ENCODE measurements at places on chromosomes 6 and 20. TPM values are rescaled to one million over a fixed set of nuclear protein-coding genes. Genes with fewer than 3 reads are reported as not detected.

DNA sequence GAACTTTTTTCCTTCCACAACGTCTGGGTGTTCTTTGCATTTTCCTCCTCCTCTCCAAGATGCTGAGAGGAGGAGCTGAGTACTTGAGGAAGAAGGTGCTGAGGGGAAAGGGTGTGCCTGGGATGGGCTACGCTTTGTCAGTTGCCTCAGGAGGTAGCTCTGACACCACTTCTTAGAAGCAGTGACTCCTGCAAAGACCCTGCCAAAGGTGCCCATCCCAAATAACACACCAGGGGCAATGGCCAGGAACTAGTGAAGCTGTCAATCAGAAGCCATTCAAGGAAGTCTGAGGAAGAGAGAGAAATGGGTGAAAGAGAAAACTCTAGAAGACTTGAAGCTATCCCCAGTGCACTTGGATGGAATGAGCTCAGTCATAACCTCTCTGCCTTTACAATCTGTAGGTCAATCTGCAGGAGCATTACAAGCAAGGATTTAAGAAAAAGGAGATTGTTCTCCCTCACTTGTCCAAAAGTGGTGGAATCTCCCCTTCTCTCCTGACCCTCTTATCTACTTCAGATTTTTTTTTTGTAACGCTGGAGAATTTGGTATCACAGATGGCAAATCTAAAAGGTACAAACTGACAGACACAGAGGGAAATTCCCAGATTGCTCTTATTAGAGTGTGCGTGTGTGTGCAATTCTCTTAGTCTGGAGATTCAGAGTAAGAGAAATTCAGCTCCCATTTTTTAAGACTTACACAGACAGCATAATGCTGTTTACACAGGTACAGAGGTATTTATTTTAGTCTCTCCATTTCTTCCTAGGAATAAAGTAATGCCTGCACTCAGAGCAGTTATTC, 242.6 kb downstream of the GMPR start:
- peaks cover 4% of the 10 kb centered on the region for H3K4me1 ChIP-seq
- H3K36me3 ChIP-seq: no peaks in the 10 kb centered on the region
- no peak for DNase-seq
- no peak overlapping the region for H3K27ac ChIP-seq
- H3K27me3 ChIP-seq: no peaks in the 10 kb centered on the region

- H3K27ac ChIP-seq: no peak overlapping the region
- H3K4me1 ChIP-seq: peaks cover 5% of the 10 kb centered on the region
- no peak for DNase-seq
- H3K4me3 ChIP-seq: no peak overlapping the region
- H3K27me3 ChIP-seq: no peaks in the 10 kb centered on the region
These were observed 77.0 kb downstream of the CNBD2 start for GRCh38 chr20:36045373-36045714.

- H3K4me3 ChIP-seq: no peak overlapping the region
- no peaks in the 10 kb centered on the region for H3K4me1 ChIP-seq
- no peaks in the 10 kb centered on the region for H3K36me3 ChIP-seq
- no peak overlapping the region for H3K27ac ChIP-seq
- H3K27me3 ChIP-seq: no peaks in the 10 kb centered on the region
- no peak for DNase-seq
These were observed 84.1 kb downstream of the SLC23A2 start for GRCh38 chr20:4916971-4917881.

R3HDML gene
- total RNA-seq: not detected

MUCL3 gene
- not detected for total RNA-seq

Data from B cell (primary cell).